CD4-positive, alpha-beta T cell treated with Interleukin-12 subunit alpha and Interleukin-12 subunit beta, for 1 hour (primary cell): ENCODE measurements at places on chromosomes 1 and 21.

- DNase-seq = peak; percentile 52
These were observed 14.0 kb upstream of the SYNC start for GRCh38 chr1:32716312-32717148.

DNA sequence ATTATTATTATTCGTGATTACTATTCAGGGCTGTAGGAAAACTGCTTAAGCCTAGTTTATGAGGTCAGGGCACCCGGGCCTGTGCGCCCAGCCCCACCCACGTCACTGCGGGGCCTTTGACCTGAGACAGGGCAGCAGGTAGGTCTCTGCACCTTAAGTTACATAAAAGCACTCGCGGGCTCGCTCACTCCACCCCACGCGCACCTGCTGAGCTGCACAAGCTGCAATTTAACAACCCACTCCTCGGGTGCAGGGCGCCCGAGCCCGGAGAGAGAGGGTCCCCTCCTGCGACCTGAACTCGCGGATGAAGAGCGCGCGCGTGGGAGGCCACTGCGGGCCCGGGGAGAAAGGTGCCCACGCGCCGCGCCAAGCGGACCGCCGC, 477 bp downstream of the ICMT start:
- peak; percentile 9 for DNase-seq

- DNase-seq = no peak
These were observed 9.3 kb downstream of the MIA3 start for GRCh38 chr1:222627232-222627631.

DNA sequence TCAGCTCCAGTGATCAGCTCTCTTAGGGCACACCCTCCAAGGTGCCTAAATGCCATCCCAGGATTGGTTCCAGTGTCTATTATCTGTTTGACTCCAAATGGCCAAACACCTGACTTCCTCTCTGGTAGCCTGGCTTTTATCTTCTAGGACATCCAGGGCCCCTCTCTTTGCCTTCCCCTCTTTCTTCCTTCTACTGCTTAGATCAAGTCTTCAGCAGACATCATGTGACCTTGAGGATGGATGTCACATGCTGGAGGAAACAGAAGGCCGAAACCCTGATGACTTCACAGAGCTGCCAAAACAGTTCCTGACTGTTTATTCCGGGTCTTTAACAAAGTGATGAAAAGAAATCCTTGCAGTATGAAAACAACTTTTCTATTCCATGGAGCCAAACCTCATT, 24.4 kb upstream of the WDR26 start:
- DNase-seq = no peak

- DNase-seq = no peak
These were observed 38.3 kb downstream of the ZC3H11B start for GRCh38 chr1:219574484-219575087.

GRCh38 chr1:48030696-48031365, 33.6 kb upstream of the TRABD2B start:
- DNase-seq = no peak

GRCh38 chr21:41282412-41282811, 34.2 kb upstream of the FAM3B start:
- no peak for DNase-seq

GRCh38 chr1:230612651-230613050, 29.6 kb upstream of the COG2 start:
- DNase-seq = no peak

DNA sequence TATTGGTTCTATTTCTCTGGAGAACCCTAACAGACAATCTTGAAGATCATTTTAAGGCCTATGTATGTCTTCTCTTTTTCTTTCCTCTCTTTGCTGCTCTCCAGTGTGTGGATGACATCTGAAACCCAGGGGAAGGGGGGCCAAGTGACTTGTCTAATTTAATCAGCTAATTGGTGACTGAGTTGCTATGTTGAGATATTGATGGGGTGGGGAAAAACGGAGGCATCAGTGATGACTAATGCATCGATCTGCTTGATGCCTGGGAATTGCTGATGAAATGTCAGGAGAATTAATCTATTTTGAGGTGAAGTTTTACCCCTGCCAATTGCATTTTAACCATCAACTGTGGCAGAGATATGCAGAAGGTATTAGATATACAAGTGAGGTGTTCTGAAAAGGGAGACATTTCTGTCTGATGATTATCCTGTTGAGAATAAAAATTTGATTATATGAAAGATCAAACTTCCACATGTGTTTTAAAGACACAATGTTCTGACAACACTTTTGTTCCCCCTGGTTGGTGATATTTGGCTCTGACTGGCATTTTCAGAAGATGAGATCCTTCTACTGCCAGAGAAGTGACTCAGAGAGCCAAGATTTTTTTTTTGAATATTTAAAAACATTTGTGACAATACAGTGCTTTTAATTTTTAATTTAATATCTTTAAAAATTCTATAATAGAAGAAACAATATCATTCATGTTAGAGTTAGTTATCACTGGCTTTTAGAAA, 18.7 kb upstream of the PTGFR start:
- no peak for DNase-seq

DNA sequence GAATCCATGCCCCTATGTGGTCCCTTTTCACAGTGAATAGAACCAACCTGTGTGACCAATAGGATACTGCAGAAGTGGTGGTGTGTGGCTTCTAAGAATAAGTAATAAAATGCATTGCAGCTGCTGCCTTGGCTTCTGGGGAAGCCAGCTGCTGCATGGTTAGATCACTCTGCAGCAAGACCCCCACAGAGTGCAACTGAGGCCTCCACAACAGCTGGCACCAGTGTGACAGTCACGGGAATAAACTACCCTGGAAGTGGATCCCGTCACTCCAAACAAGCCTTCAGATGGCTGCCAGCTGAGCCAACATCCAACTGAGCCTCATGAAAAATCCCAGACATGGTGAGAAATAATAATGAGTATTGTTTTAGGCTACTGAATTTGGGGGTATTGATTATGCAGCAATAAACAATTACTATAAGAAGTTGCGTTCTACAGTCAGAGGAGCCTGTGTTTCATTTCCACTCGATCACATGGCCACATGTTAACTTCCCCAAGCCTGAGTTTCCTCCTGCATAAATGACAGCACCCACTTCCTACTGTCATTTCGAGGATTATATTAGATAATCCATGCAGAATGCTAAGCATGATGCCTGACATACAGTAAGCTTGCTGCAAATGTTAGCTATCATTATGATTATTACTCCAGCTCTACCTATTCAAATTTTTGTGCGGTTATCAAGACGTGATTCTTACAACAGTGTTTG, 20.8 kb upstream of the COG2 start:
- no peak for DNase-seq

- no peak for DNase-seq
These were observed 5.1 kb downstream of the PEF1 start for GRCh38 chr1:31639543-31639942.

DNA sequence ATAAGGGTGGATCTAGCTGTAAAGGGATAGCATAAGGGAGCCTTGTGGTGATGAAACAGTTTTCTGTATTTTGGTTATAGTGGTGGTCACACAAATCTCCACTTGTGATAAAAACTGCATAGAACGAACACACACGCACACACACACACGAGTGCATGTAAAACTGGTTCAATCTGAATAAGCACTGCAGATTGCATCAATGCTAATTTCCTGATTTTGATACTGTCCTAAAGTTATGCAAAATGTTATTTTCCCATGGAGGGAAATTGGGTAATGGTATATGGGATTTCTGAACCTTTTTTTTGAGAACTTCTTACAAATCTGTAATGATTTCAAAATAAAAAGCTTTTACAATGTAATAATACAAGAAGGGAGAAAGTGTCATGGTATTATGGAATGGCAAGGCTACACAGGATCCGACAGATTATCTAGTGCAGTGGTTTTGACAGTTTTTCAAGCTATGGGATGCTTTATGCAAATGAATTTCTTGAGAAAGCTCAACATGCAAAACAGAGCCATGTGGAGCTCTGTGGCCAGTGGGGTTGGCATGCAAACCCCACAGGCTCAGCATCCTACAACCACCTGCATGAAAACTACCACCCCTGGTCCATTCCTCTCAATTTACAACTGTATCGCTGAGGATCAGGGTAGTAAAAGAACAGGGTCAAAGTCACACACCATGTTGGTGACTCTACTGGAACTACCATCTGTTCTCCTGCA, 18.8 kb downstream of the SLC41A1 start:
- DNase-seq = no peak

DNA sequence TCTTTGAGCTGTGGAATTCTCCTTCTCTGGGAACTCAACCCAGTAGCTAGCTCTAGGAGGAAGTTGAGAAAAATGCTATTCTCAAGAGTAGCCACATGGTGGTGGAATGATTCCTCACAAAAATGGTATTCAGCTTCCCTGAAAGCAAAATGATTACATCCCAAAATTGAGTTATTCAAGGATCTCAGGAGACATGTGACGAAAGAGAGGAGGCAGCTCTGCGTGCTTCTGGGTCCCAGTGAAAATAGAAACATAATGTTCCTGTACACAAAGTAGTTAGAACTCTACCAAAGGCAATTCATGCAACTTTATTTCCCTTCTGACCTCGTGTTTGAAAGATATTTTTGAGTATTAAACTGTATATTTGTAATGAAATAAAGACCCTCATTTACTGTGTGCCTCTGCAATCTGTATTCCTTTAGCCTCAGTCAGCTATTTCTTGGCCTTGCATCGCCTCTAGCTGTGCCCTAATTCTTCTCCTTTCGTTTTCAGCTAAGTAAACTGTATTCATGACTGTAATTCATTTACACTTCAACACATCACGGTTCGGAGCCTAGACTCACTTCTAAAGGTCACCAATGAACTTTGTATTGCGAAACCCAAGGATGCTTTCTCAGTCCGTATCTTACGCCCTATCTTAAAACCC, 167.3 kb downstream of the FASLG start:
- peak; percentile 20 for DNase-seq

- peak; percentile 90 for DNase-seq
These were observed at the start of gene CREB3L4 for GRCh38 chr1:153967107-153967999. TSS of gene CREB3L4 (plus strand) at chr1:153967902. CDS start at chr1:153968526, 624 bp downstream.

DNA sequence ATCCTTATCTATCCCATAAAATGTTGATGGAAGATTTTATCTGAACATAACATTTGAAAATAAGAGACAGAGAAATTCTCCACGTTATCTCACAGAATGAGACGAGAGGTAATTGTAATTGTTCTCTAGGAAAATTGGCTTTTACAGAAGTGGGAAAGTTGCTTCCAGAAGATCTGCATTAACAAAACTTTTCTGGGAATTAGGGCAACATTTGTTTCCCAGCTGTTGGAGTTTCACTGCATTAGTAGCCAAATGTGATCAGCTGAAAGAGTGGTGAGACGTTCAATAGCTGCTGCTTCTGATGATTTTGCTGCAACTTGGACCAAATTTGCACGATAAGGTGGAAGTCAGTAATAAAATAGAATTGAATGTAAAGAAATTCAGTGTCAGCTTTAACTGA, 7.6 kb downstream of the CHODL start:
- DNase-seq = no peak

DNA sequence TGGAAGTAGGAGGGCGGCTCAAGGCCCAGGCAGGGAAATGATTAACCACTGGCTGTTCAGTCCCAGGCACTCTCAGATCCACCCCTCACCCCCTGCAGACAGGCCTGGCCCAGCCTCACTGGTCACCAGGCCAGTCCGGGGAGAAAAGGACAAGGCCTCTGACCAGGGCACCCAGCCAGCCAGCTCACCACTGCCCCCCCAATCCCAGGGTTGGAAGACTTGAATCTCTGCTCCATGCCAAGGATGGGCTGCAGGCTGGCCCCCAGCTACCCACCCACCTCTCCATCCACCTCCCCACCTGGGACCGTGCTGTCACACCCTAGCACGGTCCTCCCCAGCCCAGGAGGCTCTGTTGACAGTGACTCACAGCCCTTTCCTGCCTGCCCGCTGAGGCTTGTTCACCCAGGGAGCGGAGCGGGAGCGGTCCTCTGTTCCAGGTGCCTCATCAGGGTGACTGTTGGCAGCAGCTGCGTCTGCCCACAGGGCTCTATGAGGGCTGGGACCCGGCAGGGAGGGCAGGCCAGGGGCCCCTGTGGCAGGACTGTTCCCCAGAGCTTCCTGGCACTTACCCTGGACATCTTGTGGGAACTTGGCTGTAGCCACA, 2.2 kb downstream of the LAD1 start:
- no peak for DNase-seq

DNA sequence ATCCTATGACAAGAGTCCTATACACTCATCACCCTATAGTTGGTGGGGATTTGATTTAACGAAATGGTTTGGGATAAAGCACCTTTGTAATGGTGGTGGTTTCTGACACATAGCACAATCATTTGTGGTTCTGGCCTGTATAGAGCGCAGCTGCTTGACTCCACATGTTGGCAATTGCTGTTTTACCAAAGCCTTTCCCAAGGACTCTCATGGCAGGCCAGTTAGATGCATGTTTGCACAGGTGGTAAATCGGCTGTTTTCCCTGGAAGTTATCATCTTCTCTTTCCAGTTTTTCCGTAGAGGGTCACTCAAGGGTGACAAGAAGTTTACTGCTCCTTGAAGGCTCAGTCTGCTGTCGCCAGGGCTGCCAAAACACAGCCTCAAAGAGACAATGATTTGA, 17.1 kb upstream of the XPR1 start:
- DNase-seq = no peak

GRCh38 chr1:66346057-66346795, 187.7 kb upstream of the SGIP1 start:
- DNase-seq = no peak

DNA sequence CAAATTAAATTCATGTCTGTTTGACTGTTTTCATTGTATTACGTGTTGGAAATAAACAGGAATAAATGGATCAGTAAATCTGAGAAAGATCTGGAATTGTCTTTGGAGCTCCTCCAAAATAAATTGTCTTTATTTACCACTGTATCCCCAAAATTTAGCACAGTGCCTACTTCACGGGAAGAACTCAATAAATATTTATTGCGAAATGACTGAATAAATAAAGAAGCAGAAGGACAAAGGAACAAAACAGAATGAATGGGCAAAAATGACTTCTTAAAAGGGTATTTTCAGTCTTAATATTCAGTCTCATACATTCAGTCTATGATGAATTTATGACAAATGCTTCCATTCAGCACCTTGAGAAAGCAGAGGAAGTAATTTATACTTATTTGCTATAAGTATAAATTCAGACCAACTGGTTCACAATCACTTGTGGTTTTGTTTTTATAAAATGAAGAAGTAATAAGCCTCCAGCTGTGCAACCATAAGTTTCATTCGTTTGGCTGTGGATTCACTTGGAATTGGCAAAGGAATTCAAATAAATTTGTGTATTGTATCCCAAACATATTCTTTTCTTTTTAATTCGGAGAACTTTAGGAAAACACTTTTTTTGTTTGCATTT, 19.2 kb upstream of the PRKAA2 start:
- DNase-seq = no peak

GRCh38 chr1:182129398-182129797, 67.9 kb upstream of the ZNF648 start:
- no peak for DNase-seq

DNA sequence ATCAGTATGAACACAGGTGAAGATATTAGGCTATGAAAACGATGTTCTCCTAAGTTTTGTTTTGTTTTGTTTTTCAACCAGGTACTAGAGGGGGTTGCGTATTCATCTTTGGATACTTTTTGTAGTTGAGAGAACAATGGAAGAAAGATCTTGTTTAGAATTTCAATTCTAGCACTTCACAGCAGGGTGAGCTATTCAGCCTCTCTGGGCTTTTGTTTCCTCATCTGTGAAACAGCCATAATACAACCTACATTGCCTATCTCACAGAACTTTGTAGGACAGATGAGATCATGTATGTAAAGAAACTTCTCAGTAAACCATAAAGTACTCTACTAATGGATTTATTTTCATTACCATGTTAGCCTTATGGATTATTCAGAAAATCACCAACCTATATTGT, 199.5 kb downstream of the GPATCH2 start:
- no peak for DNase-seq
